ENCODE measurements at places on chromosomes 5 and 9.

DNA sequence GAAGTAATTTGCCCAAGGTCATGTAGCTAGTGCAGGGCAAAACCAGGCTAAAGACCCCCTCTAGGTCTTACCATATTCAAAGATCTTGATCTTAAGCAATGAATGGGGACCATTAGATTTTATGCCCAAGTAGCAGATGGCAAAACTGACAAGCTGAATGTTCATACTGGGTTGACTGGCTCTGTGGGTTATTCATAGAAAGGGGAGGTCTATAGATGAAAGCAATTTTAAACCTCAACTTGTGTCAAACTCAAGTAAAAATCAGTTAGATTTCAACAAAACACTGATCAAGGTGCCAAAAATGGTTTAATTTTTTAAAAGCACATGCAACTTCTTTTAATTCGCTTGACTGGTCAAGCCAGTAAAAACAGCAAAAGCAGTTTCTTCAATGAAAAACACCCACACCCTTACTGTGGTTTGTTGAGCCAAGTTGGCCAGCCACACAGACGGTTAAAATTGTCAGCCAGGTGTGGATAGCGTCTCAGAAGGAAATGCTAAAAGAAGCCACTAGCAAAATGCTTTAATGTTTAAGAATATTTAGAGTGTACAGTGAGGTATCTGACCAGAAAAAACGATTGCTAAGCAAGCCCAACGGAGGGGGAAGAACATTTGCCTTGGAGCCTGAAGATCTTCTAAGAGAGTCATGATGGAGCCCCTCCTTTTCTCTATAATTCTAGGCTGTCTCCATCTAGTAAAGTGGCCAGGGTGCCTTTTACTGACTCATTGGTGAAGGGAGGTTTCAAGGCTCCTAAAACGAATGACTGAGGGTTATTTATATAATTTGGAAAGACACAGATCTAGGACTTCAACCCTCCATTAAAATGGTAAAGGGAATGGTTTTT lies 539.6 kb upstream of the CLINT1 start:
- no peak for DNase-seq

GRCh38 chr5:7759257-7759871 lies 91.6 kb downstream of the CFAP90 start:
- no peak for DNase-seq

DNA sequence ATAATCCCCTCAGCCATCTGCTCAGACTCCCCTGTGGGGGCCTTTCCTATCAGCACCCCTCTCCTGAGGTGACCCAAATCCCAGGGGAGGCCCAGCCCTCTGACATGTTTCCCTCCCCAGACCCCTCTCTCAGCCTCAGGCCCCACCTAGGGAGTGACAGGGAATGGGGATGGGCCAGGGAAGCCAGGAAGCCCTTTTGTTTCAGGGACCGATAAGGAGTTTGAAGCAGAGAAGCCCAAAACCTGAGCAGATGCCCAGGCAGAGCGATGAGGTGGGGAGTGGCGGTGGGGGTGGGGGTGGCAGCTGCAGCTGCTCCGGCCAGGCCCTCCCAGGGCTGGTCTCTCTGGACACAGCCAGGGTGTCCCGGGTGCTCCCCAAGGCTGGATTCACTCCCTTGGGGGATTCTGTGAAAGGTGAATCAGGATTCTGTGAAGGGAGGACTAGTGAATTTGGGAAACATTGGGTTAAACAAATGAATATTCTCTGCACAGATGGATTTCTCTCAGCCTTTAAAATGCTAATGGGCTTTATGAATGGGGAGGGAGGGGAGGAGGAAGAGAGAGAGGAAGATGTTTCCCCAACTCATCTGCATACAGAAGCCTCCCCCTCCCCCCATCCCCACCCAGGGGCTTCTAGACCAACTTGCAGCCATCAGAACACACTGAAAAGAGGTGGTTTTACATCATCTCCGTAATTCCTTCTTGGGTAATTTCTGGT lies 17.4 kb downstream of the AKNA start:
- DNase-seq, result no peak

- no peak for DNase-seq
These were observed 7.7 kb downstream of the CXCL14 start for GRCh38 chr5:135571066-135571609.

- DNase-seq, result no peak
These were observed 378.7 kb downstream of the ENC1 start for GRCh38 chr5:74261866-74262265.

DNA sequence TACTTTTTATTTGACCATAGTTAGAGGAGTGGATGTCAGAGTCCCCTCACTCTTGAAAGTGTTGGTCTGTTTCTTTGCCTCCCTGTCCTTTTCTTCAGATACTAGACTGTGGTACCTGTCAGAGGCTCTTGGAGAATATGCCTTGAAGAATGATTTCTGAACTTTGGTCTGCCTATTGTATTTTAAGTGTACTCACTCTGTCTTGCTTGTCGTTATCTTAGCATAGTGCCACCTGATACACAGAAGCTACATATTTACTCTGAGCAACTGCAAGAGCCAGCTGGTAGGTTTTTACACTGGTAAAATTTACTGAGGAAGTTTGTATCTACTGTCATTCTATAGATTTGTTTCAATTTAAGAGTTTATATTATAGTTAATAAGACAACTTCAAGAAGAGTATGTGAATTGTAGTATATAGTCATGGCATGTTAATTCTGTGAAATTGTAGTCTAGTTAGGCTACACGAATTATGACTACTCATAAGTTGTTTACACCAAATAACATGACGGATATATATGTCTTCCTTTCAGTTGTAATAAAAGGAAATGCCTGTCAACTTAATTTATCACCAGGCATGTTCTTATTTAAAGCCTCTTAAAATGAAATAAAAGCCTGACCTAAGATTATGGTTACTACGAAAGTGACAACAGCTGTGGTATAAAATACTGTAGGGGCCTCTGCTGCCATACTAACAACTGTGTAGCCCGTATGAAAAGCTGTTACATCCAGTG lies 201.7 kb downstream of the KDM4C start:
- DNase-seq, result no peak

DNA sequence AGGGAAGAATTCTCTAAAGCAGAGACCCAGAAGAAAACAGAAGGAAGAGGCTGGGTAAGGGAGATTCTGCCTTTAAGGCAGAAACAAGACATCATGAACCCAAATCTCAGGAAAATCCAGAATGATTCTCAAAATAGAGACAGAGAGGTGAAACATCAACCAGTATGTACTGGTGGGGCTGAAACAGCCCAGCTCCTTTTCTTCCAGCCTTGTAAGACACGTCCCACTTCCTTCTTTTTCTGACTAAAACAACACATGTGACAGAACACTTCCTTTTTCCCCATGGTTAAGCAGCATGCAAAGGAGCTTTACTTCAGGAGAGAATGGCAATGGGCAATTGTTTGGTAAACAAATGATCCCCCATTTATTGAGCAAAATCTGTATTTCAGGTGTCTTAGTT lies 230.8 kb upstream of the NR4A3 start:
- no peak for DNase-seq

Data from sciatic nerve (tissue), 2 donors.